ENCODE measurements at places on chromosomes 1 and 21.

DNA sequence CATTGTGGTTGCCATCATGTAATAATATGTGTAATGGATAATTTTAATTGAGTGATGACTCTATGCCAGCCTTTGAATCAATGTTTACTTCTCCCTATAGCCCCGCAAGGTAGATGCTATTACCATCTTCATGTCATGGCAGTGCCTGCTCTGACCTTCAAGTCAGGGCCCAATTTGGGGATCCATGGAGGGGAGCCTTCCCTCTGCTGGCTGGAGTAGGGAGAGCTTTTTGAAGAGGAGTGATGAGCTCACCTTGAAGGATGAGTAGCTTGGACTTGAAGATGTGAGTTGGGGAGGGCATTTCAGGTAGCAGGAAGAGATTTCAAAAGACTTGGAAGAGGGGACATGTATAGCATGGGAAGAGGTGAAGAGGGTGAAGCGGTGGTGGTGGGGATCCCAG lies 189.2 kb downstream of the FOXD2 start:
- DNase-seq: no peak

- no peak for DNase-seq
Observed at GRCh38 chr1:207565546-207566468, 69.8 kb downstream of the CR1 start.

DNA sequence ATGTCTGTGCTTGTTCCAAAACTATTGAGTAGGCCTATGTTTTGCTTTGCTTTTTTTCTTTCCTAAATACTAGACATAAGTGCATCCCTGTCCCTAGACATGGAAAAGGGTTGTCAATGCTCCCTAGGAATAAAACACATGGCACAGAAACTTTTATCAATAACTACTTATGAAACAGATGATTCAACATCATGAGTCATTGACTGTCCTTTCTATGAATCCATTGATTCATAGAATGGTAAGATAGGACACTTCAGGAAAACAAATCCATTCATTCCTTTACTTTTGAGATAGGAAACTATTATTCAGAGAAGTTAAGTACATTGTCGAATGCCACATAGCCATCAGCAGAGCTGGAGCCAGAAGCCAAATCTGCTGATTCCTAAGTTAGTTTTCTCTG lies 147.5 kb downstream of the TSEN15 start:
- DNase-seq: no peak

DNA sequence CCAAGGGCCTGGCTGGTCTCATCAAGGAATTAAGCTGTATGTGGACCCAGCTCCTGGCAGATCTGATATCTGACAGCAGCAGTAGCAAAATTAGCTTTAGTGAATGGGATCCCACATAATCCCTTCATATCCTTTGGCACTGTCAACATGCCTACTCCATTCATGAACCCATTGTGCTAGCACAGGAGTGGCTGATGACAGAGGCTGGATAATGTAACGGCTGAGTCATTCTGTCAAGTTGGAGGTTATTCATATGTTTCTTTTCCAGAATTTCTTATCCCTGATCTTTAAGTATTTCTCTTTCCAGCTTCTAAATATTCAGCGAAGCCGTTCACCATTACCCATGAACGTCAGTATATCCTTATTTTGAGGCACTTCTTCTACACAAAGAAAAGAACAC lies 84.3 kb downstream of the EXTL2 start:
- no peak for DNase-seq

- DNase-seq: no peak
Observed at GRCh38 chr1:196650403-196650802, 1.4 kb upstream of the CFH start.

DNA sequence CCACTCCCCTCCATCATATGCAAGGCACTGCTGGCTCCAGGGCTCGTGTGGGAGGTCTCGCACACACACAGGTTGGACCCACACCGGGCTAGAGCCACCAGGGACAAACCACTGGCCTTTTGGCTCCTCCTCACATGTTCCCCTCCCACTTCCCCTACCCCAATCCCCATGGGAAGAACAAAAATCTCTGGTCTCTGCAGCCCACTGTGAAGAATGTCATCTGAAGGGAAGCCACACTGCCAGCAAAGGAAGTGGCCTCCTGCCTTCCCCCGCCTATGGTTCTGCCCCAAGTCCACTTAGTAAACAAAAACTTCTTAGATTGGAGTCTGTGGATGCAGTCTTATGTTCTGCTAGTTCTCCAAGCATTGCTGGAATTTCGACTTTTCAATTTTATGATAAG lies 24.2 kb downstream of the OLFML3 start:
- DNase-seq: no peak

- no peak for DNase-seq
Observed at GRCh38 chr1:194570476-194570875, 1384.1 kb upstream of the B3GALT2 start.

GRCh38 chr1:146039844-146040194 lies 18.3 kb upstream of the HJV start:
- DNase-seq: no peak

GRCh38 chr1:64366821-64367220 lies 103.1 kb upstream of the CACHD1 start:
- no peak for DNase-seq

DNA sequence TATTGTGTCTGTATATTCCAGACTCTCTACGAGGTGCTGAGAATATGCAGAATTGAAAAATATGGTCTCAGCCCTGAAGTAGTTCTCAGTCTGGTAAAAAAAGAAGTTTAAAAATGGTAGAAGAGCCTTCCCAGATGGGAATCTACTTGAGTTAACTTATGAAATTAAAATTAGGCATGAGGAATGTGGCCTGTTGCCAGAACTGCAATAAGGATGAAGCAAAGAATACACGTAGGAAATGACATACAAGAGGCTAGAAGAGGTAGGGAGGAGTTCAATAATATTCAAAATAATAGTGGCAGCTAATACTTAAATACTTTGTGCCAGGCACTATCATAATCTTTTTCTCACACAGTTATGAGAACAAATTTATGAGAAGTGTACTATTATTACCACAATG lies 6.3 kb downstream of the ASPM start:
- no peak for DNase-seq

- no peak for DNase-seq
Observed at GRCh38 chr1:242089911-242090310, 91.0 kb upstream of the MAP1LC3C start.

- no peak for DNase-seq
Observed at GRCh38 chr1:204307334-204307883, 52.3 kb downstream of the PLEKHA6 start.

GRCh38 chr1:82445827-82446226 lies 645.1 kb downstream of the ADGRL2 start:
- no peak for DNase-seq

DNA sequence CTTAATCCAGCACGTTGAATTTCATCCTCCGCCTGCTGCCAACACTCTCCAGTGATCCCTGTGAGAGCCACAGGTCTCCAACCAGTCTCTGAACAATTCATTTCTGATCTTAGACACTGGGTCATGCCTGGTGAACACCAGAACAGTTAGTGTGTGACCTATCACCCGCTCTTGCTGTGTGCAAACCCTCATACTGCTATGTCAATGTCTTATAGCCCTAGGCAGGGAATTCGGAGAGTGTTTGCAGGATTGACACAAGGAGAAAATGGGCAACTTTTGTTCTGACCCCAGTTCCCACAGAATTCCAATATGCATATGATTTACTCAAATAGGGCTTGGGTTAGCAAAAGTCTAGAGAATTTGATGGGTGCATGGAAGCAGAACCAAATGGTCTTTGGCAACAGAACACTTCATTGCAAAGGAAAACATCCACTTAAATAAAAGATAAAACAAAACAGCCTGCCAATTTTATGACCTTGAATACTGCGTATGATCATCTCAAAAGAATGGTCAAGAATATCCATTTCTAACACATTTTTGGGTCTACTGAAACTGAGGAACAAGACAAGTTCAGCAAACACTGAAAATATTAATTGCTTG lies 23.0 kb upstream of the GUCA2B start:
- no peak for DNase-seq

- DNase-seq: no peak
Observed at GRCh38 chr1:176046926-176047325, 160.2 kb downstream of the COP1 start.

DNA sequence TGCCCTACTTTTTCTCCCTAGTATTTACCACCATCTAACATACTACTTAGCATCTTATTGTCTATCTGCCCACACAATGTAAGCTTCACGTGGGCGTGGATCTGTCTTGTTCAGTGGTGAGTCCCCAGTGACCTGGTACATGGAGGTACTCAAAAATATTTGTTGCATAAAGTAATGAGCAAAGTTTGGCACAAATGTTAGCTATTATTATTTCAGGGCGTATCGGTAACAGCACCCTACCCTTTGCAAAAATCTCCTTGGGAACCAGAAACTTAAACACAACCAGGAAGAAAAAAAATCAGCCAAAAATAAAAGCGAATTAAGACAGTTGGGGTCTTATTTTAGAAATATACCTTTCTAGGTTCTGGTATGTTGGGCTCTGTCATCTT lies 454 bp upstream of the NENF start:
- no peak for DNase-seq

GRCh38 chr21:37375866-37376574 lies 9.4 kb downstream of the DYRK1A start:
- no peak for DNase-seq

DNA sequence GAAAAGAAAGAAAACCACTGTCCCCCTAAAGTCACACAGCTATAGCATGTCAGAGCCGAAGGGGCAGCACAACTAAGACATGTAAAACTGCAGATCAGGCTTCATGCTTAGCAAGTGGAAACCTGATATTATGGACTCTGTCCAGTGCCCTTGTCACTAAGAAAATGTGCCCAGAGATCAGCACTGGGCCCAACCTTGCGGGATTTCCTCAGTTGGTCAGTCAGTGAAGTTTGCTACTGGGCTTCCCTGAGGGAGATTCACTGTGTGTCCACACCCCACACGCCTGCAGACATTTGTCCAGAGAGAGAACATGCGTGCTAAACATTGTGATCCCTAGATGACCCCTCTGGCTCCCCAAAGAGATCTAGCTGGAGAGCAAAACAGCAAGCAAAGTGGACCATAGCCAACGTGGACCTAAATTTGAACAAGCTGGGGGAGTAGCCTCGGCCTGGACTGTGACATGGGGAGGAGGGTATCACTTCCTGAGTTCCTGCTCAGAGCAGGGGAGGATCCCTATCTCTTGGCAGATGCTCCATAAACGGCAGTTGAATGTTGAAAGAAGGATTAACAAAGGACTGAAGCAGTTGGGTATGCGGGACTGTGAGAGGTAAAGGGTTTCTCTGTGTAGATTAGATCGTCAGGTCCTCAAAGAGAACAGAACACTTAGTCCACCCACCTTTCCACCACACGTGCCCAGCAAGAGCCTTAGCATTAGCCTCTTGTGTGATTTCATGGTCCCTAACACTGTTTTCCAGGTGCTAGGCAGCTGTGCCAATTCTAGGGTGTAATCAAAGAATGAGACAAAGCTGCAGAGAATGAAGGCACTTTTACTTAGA lies 53.6 kb downstream of the GLUL start:
- no peak for DNase-seq

DNA sequence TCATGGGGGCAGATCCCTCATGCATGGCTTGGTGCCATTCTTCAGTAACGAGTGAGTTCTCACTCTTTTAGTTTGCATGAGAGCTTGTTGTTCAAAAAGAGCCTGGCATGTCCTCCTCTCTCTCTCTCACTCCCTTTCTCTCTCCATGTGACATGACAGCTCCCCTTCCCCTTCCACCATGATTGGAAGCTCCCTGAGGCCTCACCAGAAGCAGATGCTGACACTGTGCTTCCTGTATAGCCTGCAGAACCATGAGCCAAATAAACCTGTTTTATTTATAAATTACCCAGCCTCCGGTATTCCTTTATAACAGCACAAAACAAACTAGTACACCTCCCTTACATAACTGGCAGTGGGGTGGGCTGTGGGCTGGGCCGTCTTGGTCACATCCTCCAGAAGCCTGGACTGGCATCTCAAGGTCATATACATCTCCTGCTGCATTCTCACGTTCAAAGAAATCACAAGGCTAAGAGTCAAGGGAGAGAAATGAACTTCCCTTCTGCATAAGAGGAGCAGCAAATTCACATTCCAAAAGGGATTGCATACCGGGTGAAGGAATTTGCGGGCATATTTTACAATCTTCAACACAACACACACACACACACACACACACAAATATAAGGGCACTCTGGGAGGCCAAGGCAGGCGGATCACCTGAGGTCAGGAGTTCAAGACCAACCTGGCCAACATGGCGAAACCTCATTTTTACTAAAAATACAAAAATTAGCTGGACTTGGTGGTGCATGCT lies 2.3 kb upstream of the CCSAP start:
- DNase-seq: no peak

GRCh38 chr1:168210312-168210711 lies 15.5 kb upstream of the SFT2D2 start:
- no peak for DNase-seq

DNA sequence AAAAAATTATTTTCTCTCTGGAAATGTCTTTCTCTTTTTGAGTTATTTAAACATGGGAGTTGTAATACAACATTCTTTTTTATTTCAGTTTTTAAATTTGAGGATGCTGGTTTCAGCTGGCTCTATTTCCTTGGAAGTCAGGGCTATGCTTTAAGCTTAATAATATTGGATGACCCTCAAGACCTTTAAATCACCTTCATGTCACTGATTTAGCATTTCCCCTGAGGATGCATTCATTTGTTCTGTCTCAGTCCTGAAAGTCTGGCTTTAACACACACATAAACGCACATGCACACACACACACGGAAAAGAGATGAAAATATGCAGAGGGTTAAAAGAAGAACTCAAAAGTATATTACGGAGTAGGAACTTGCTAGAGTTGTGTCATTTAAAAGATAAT lies 260.5 kb downstream of the PTBP2 start:
- no peak for DNase-seq

GRCh38 chr1:118244194-118244593 lies 59.2 kb upstream of the SPAG17 start:
- DNase-seq: no peak

DNA sequence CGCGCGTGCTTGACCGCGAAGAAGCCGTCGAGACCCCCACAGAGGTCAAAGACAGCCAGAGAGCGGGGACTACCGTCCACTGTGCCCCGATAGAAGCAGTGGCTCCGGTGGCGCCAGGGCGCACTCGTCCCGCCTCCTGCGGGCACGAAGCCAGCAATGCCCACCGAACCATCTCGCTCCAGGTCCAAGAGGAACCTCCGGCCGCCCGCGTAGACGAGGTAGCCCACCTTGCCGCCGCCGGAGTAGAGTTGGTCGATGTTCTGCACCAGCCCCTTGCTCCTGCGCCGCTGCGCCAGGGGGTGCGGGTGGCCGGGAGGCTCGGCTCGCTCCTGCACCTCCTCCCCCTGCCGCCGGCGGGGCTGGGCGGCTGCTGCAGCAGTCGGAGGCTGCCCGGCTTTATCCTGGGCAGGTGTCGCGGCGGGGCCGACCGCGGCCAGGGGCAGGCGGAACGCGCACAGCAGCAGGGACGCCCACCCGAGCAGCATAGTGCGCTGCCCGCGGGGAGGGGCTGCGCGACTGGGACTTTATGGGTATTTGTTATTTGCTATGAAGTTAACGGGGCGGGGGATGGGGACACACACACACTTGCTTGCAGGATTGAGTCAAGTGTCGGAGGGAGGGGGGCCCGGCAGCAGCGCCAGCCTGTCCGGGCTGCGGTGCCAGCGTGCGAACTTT lies 844 bp downstream of the ADAMTS5 start:
- no peak for DNase-seq

All from activated naive CD4-positive, alpha-beta T cell treated with anti-CD3 and anti-CD28 coated beads, Interleukin-2, amount 50 U/mL, for 16 hours (primary cell).